ENCODE measurements at places on chromosomes 13 and 19. TPM values are rescaled to one million over a fixed set of nuclear protein-coding genes. Genes with fewer than 3 reads are reported as not detected.

DNA sequence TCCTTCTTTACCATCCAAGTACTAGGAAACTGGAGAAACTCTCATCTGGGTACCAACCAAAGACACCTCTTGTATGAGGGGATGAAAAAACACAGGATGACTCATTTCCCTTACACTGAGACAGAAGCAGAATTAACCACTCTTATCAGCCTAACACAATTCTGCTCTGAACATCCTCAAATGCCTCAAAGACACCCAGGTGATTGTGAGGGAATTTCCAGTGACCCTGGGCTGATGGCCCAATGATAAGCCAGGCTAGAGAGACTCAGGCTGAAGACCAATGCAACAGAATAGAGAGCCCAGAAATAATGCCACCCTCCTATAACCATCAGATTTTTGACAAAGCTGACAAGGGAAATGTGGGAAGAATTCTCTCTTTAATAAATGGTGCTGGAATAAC, 7.0 kb downstream of the ZNF737 start:
- DNase-seq, result peak; percentile 5

- DNase-seq, result no peak
Observed at GRCh38 chr13:71149498-71150363, 717.3 kb downstream of the DACH1 start.

GRCh38 chr13:23856008-23856750, 33.0 kb downstream of the MIPEP start:
- no peak for DNase-seq

GRCh38 chr13:19888799-19889198, 25.4 kb upstream of the ZMYM5 start:
- peak; percentile 19 for DNase-seq

DNA sequence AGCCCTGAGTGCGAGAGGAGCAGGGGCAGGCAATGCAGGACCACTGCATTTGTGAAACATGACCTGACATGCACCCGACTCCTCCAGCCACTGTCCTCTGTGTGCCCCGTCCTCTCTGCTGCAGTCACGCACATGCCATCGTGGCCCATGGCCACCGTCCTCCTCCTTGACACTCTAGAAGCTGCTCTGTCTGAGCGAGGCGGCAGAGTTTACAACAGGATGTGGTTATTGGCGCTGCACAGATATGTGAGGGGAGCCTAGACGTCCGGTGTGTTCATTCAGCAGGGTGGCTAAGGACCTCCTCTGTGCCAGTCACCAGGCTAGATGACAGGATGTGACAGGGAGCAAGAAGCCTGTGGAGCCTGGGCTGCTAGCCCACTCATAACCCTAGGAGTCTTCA, 277.8 kb downstream of the FOXO1 start:
- DNase-seq, result peak; percentile 80

GRCh38 chr13:50392977-50393376, 377.7 kb downstream of the KCNRG start:
- no peak for DNase-seq

- no peak for DNase-seq
Observed at GRCh38 chr13:80161896-80162295, 179.0 kb downstream of the SPRY2 start.

DNA sequence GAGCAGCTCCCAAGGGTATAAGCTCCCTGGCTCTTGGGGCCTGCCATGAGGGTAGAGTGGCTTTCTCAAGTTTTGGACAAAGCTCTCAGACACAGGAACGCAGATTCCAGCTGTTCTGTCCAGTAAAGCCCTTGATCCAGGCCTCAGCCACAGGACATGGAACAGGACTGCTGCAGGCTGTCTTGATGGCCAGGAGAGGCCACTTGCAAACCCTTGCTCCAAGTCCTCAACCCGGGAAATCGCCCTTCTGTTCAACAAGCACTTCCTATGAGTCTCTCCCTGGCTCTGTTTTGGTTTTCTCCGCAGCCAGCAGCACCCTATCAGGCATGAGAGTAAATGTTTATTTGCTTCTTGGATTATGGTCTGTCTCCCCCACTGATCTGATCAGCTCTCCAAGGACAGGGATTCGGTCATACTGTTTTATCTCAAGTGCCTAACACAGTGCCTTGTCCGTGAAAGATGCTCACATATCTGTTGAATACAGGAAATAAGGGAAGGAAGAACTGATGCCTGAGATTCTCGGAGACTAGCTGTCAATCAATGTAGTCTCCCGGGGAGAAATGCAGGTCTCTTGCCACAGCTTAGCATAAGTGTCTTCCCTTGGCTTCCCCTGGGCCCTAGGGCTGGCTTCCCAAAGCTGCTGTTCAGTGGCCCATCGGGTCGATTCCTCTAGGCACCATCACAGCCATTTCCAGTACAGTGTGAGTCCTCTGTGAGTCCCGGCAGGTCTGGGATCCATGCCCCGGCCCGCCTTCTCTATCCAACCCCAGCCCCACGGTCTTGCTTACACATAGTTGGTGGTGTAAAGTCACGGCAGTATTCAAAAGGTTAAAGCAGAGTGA, 90.8 kb downstream of the TSHZ3 start:
- no peak for DNase-seq

- DNase-seq, result no peak
Observed at GRCh38 chr19:19746286-19747213, 13.6 kb upstream of the ZNF14 start.

GRCh38 chr13:37490176-37490779, 108.3 kb downstream of the POSTN start:
- DNase-seq, result no peak

- DNase-seq, result no peak
Observed at GRCh38 chr13:86846501-86846900, 824.7 kb upstream of the SLITRK5 start.

ELAVL1 gene
- 39.0 TPM for total RNA-seq

RASAL3 gene
- 0.72 TPM for total RNA-seq

ZFP36 gene
- 6.4 TPM for total RNA-seq
